ENCODE measurements at places on chromosomes 6 and 20.
A peak's percentile ranks its signal among the peaks of the same experiment; 100 is the strongest.

GRCh38 chr6:14036911-14037310, 80.7 kb upstream of the CD83 start:
- DNase-seq = no peak

- no peak for DNase-seq
Measured at GRCh38 chr6:4858194-4859015, 82.2 kb downstream of the CDYL start.

- DNase-seq = no peak
Measured at GRCh38 chr6:72674842-72675241, 53.0 kb downstream of the KCNQ5 start.

DNA sequence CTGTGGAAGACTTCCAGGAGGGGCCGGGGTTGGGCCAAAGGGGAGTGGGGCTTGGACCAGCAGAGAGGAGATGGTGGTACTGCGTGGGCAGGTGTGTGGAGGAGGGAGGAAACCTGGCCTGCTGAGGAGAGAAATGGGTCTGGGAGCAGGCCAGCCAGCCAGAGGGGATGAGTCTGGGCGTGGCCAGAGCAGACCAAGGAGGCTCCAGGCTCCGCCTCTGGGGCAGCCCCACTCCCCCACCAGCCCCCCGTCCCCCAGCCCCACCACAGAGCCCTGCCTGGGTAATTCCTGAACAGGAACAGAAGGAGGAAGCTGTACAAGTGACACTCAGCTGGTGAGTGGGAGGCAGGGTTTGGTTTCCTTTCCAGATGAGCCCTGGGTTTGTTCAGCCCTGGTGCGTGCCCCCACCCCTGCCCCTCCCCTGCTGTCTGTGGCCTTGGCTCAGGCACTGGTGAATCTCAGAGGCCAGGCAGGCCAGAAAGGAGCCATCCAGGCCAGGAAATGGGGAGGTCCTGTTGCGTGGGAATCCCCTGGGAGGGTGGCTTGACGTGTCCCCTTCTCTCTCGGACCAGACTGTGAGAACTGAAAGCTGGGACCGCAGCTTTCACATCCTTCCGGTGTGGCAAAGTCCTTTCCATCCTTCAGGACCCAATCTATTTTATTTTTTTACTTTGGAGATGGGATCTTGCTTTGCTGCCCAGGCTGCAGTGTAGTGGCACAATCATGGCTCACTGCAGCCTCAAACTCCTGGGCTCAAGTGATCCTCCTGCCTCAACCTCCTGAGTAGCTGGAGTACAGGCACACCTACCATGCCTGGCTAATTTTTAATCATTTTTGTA, 9.4 kb upstream of the SRC start:
- DNase-seq = peak; percentile 44

DNA sequence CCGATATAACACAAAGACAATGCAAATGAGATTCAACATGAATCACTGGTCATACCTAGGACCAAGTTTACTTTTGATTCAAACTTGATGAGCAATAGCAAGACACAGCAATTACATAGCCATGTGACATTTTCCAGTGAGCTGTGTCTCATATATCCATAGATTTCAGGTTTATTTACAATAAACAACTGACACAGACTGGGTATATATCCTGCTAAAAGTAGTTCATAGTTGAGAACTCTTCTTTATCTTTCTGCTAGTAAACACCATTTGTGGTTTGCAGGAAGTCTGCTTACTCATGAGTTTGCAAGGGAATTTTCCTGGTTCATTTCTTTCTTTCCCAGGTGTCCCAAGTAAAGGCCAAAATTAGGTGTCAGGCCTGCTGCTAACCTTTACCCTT, 343.4 kb downstream of the KIF16B start:
- DNase-seq = no peak

DNA sequence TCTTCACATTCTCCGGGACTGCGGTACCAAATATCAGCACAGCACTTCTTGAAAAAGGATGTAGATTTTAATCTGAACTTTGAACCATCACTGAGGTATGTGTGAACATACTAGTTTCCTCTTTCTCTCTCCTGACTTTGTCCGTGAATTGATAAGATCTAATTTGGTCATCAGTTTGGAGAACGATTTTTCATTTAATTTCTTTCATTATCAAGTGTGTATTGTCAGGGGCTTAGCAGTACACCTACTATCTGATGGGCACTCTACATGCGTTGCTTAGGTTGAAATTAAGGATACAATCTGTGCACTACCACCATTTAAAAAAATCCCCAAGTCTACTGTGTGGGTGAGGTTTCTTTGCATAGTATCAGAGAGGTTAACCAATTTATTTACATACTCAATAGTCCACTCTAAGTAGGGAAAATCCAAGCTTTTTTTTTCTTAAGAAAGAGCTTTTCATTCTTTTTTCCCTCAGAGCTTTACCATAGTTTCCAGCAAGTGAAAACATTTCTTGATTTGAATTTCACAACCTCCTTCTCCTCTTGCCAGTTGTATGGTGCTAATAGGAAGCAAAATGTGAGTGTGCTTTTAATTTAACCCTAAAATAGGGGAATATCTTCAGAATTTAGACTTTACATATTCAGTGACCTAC, 105.4 kb upstream of the ESR1 start:
- no peak for DNase-seq

GRCh38 chr20:23111307-23111943, 25.3 kb upstream of the CD93 start:
- no peak for DNase-seq

GRCh38 chr20:42740226-42740870, 449.4 kb downstream of the PTPRT start:
- DNase-seq = no peak

GRCh38 chr6:2916158-2916925, 13.2 kb upstream of the SERPINB9 start:
- no peak for DNase-seq

GRCh38 chr6:1601158-1602048, 8.3 kb upstream of the FOXC1 start:
- DNase-seq = no peak

- no peak for DNase-seq
Measured at GRCh38 chr20:62507323-62507722, 31.5 kb upstream of the GATA5 start.

- DNase-seq = peak; percentile 28
Measured at GRCh38 chr6:150072201-150072600, 3.3 kb upstream of the ULBP3 start.

DNA sequence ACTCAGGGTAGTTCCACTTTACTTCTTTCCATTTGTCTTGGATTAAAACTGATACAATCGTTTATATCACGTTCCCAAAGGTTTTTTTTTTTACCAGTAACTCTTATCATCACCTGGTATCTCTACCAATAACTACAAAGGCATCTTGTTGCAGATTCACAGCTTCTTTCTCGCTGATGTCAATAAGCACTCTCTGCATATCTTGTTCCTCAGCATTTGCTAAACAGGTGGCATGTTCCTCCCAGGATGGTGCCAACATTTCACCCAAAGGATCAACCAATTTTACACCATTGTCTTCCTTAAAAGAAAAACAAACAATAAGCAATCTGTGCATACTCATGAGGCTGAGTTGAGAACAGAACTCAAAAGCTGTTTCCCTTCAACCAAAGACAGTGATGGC, 4.6 kb downstream of the PGM3 start:
- no peak for DNase-seq

GRCh38 chr6:53956068-53956711, 155.1 kb upstream of the MLIP start:
- peak; percentile 70 for DNase-seq
